ENCODE measurements at places on chromosomes 16 and 17.

DNA sequence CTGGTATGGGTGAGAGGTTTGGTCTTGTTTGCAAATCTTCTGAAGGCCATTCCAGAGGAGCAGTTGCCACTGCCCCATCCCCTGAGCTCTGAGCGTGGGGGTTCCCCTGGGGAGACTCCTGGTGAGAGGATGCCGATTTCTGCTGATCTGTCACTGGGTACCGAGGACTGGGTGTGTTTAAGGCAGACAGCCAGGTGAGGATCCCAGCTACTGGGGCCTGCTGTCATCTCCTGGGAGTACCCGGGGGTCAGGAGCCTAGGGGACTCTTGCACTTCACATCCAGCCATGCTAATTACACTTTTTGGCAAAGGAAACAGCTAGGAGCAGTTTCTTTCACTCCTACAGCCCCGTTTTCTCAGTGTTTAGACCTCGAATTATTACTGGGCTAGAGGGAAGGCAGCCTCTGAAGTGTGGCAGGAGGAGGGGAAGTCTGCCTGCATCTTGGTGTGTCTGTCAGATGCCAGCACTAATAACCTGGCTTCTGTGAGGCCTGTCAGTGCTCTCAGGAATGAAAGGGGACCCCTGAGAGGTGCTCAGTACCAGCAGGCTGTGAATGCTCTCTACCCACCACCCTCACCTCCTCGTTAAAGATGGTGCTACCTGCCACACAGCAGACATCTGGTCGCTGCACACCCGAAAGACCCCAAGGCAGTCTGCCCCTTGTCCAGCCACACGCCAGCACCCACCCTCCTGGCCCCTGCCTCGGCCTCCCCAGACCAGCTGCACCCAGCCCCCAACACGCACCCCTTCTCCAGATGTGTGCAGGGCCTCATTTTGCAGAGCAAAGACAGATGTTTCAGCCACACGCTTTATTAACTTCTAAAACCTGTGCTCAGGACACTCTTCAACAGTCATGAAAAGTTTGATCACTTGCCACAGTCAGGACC, 43.2 kb downstream of the SNX20 start:
- DNase-seq: no peak

DNA sequence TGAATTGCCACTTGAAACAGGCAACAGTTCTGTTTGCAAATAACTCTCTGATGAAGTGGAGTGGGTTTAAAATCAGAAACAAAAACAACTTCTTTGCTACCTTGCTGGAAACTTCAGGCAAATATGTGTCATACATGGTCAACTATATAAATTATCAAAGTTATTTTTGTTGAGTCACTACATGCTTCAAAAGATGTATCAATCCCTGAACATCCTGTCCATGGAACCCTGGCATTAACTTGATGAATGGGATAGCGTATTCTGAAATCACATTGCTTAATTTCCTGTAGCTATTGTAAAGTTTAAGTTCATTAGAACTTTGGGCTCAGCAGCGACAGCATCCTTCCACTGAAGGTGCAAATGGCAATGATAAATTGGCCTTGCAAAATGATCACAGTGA, 213.6 kb upstream of the MAF start:
- no peak for DNase-seq

GRCh38 chr17:28648698-28649097, 3.7 kb upstream of the BLTP2 start:
- no peak for DNase-seq

GRCh38 chr16:68379472-68380347, 68.6 kb downstream of the SMPD3 start:
- DNase-seq: no peak

DNA sequence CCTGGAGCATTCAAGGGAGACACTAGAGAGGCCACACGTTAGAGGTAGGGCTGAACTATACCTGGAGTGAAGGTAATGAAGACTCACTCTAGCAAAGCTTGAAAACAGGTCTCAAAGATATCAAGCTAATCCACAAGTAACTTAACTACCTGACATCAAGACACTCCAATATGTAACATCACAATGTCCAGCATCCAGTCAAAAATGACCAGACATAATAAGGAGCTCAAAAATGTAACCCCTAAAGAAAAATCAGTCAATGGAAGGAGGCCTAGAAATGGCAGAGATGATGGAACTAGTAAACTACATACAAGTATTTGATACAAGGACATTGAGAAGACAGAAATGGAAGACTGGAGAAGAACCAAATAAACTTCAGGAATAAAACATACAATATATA, 6.0 kb downstream of the TEKT3 start:
- DNase-seq: no peak

DNA sequence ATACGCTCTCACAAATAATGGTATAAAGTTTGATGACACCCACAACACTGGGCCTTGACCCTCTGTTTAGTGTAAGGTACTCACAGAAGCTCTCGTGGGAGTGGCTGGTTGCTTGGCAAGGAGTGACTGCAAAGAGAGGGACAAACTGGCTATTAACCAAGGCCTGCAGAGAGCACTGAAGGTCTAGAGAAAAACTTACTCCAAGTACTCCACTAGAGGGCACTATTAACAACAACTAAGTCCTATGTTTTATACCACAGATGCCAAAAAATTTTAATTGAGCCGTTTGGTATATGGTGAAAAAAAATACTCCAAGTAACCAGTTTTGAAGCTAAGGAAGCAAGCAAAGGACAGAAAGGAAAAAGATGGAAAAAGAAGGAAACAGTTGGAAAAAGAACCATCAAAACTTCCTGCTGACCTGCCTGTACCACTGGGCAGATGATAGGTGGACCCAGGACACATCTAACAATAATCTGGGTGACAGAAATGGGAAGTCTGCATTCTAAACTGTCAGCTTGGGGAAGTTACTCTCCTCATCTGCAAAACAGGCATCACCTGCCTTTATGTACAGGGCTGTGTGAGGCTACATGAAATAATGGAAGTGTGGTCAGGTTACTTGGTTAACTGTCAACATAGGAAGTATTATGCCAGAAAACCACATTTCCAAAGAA, 23.2 kb downstream of the DYNC1LI2 start:
- no peak for DNase-seq

- no peak for DNase-seq
Measured at GRCh38 chr16:11546608-11547061, 40.1 kb downstream of the LITAF start.

GRCh38 chr16:51119556-51119955, 31.5 kb downstream of the SALL1 start:
- DNase-seq: no peak

DNA sequence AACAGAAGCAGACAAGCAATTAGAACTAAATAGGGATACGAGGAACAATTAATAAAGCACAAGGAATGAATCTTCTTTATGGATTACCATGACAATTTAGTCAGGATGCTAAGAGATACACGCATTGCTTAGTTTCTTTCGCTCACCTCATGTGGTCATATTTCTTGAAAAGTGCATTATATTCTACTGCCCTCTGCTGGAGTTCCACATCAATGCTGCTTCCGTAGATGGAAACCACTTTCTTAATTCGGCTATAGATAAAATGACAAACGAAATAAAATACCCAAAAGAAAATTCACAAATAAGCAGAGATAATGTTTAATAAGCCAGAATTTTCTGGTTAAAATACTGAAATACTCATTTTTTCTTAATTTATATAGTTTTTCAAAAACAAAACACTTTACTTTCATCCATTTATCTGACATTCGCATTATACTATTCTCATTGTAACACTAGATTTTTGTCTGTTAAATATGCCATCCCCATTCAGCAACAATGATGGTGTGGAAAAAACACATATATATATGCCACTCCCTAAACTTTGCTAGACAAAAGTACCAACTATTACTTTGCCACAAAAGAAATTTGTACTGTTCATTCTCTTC, 22.0 kb upstream of the PHLPP2 start:
- no peak for DNase-seq

DNA sequence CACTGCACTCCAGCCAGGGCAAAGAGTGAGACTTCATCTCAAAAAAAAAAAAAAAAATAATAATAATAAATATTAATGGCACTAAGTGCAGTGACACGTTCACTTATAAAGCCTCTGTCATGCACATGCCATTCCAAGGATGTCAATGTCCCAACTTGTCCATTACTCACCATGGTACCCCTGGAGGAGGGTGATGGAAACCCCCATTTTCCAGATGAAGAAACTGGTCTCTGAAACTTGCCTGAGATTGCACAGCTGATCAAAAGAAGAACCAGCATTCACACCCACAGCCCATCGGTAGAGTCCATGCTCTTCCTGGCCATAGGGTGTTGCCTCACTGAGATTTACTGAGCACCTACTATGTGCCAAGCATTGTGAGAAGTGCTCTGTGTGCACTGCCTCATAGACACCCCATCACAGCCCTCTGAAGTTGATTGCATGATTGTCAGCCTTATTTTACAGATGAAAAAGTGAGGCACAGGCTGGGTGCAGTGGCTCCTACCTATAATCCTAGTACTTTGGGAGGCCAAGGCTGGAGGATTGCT, 123.7 kb downstream of the ABCC1 start:
- no peak for DNase-seq

DNA sequence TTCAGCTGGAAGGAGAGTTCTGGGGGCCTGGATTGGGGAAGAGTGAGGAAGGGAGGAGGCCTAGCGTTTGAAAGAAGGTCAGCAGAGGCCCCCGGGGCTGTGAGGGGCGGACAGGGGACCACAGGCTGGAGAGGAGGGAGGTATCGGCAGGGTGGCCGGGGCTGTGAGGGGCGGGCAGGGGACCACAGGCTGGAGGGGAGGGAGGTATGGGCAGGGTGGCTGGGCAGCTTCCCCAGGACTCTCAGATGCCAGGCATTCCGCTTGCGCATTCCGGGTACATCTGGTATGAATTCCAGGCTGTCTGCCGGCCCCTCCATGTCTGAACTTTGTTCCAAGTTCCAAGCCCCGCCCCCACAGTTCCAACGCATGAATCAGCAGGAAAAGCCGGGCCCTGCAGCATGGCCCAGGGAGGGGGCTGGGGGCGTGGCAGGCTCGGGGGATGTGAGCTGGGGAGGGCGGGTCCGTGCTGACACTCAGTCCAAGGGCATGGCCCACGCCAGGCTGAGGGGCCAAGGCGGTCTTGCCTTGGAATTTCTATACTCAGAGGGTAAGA, 4.3 kb upstream of the TLCD2 start:
- DNase-seq: peak; percentile 99

DNA sequence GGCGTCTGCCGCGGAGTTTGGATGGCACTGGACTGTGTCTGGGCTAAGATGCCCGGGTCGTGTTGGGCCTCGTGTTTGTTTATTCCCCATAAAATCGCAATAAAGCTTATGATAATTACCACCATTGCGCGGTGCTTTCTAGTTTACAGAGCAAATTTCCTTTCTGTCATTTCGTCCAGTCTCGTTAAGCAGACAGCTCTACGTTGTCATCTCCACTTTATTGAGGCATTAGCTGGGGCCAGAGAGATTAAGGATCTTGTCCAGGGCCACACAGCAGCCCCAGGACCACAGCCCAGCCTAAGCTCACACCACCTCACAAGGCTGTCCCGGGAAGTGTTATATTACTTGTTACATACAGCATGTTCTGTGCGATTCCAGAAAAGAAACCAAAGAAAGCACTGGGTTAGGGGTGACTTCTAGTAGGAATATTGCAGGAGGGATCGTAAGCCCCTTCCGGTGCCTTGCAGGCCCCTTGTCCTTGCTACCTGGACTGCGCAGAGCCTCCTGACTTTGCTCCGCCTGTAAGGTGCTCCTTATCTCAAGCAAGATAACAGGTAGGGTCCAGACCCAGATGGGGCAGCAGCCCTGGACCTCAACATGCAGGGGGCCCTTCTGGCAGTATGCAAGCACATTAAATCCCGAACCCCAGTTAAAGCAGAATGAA, 6.3 kb downstream of the NOS2 start:
- no peak for DNase-seq

DNA sequence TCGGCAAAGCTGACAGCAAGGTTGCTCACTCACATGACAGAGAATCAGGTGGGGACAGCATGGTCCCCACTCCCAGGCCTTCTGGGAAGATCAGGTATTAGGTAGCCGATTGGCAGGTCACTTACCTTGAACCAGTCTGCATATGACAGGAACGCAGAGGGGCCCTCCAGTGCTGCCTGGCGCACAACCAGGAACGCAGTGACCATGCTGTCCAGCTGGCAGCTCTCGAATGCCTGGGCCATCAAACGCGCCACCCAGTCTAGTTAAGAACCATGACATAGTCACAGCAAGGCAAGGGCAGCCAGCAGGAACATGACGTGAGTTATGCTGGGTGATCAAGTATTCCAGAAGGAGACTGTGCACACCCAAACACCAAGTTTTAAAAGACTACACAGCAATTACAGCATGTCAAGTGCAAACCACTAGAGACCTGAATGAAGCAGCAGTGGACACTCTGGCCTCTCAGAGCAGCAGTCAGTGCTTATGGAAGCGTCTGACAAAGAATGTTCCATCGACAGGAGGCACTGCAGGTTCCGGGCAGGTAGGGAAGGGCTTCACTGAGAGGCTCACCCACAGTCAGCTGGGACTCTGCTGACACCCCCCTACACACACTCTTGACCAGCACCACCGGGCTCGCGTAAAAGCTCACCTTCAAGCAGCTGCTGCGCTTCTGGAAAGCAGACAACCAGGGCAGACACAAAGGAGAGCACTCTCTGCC, 25.0 kb downstream of the FANCA start:
- DNase-seq: no peak

DNA sequence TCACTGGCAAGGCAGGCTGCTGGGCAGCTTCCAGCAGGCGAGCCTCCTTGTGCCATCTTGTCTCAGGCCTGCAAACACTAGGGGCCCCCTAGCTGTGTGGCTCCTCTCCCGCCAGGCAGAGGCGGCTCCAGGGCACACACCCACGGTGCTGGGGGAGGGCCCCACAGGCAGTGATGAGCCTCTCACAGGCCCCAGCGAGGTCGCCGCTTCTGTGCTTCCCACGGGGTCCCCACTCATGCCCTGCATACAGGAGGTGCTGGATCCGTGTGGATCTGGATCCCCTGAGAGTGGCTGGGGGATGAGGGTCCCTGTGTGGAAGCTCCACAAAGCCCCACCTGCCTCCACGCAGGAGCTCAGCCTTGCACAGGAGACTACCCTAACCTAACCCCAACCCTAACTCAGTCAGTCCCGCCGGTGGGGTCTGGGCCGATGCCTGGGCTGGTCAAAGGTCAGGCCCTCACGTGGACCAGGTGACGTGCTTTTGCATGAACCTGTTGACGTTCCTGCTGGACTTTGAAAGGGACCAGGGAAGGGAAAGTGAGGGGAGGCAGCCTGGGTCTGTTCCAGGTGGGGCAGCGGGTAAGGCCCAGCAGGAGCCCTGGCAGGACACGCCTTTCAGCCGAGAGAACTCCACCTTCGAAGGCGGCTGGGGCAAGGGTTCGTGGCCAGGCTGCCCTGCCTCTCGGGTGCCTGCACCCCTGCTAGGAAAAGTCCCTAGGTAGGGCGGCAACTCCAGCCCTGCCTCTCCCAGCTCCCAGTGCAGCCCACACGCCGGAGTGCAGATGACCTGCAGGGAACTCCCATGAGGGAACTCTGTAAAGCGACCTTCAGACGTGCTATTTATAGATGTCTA, 5.2 kb downstream of the SECTM1 start:
- no peak for DNase-seq

Measured in thoracic aorta (tissue), 2 donors.